ENCODE measurements at places on chromosomes 5 and 9.

GRCh38 chr9:38234479-38235170 is 157.9 kb upstream of the ALDH1B1 start:
- no peak for DNase-seq

GRCh38 chr9:133403766-133404453 is 13.9 kb downstream of the REXO4 start:
- DNase-seq = no peak

DNA sequence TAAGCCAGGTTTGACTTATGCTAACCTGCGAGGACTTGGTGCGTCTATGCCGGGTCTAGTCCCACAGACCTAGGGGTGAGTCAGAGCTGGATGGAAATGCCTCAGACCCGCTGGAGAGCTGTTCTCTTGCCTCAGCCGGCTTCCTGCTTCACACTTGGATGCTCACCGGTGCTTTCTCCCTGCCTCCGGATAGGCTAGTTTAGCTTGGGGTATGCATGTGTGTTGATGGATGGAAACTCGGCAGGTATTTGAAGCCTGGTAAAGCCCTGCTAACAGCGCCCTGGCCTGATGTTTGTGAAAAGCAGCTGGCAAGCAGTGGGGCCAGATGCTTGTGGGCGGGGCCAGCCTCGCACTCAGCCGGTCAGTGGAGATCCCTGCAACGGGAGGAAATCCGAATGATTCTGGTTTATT is 29.3 kb downstream of the PRRC2B start:
- peak; percentile 93 for DNase-seq

GRCh38 chr5:124554746-124555578 is 191.5 kb downstream of the ZNF608 start:
- DNase-seq = no peak

DNA sequence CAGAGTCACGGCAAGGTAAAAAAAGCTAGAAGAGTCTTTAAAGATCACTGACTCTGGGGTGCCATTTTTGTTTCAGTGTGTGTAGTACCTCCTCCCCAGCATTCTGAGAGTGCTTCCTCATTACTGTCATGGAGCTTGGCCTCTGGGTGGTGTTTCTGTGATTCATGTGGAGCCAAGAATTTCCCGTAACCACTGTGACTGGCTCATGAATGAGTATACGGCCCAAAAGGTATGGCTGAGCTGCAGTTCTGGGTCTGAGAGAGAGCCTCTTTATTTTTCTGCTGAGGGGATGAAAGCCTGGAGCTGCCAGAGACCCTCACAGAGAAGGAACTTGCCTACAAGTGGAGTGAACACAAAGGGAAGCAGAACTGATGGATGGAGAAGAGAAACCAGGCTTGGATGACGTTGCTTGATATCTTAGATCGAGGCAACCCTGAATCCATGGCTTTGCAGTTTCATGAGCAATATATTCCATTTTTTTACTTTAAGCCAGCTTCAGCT is 85.6 kb downstream of the PTTG1 start:
- DNase-seq = peak; percentile 90

DNA sequence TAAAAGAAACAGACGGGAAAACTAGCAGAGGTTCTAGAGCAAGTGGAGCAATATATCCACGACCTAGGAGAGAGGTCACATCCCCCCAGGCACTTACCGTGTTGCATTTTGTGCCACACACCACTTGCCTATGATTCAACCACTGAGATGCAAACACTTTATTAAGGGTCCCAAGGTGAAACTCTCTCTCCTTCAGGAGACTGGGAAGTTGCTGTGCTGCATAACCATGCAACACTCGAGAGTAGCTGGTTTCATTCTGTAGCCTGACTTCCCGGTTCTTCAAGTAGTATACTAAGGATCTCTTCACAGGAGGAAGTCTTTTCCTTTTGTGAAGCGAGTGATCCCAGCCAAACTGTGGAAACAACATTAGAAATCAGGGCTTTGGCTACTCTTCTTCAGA is 1.6 kb downstream of the DCAF12 start:
- peak; percentile 18 for DNase-seq

DNA sequence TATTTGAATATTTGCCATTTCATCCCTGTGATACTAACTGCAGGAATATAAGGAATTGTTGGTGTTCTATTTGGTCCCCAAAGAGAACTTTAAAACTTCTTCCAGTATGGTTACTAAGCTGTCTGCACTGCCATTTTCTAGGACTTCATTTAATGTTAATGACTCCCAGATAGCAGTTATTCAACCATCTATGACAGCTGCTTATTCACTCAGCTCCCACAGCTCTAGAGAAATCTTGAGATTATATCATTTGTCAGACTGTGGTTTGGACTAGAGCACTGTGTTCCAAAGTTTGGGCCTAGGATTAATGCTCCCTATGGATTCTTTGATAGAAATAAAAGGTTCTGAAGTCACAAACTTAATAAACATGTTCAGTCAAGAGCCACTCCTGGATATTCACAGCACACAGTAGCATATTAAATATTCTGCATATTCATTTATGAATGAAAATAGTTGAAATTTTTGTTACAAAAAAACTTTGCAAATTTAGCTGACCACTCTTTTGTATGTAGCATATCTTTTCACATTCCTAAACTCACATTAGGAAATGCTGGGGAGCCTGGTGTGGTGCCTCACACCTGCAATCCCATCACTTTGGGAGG is 173.7 kb downstream of the NFIB start:
- no peak for DNase-seq

GRCh38 chr5:170166101-170166500 is 60.4 kb downstream of the FOXI1 start:
- DNase-seq = no peak

GRCh38 chr9:127927988-127928675 is 2.4 kb downstream of the PIP5KL1 start:
- no peak for DNase-seq

DNA sequence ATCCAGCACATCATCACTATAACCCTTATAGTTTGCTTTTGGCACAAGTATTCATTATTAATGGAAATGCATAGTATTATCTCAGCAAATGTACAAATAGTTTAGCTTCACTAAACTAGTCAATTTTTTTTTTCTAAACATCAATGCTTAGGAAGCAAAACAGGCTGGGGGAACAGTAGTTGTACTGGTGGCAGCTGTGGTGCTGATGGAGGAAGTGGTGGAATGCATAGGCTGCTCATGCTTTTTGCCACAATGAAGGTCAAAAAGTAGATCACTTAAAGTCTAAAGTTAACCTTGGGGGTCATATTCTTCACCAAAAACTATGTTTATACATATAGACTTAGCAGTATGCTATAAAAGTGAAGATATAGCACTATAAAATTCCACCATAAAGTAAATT is 36.3 kb upstream of the CDKN2B start:
- no peak for DNase-seq

GRCh38 chr9:133643978-133644760 is 8.0 kb downstream of the DBH start:
- DNase-seq = no peak

DNA sequence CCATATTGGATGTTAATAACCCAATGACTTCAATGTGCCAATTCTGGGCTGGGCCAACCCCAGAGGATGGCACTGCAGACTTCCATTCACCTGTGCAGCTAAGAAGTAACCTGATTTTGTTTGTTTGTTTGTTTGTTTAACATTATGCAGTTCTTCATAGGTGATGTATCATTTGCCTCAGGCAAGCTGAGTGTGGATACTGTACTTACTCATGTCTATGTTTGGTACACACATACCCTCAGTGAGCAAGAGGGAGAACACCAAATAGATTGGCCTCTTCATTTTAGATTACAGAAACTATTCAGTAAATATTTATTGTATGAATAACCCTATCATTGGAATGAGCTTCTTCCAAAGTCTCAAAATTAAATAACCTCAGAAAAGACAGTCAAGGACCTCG is 180.2 kb upstream of the SMC2 start:
- DNase-seq = no peak

DNA sequence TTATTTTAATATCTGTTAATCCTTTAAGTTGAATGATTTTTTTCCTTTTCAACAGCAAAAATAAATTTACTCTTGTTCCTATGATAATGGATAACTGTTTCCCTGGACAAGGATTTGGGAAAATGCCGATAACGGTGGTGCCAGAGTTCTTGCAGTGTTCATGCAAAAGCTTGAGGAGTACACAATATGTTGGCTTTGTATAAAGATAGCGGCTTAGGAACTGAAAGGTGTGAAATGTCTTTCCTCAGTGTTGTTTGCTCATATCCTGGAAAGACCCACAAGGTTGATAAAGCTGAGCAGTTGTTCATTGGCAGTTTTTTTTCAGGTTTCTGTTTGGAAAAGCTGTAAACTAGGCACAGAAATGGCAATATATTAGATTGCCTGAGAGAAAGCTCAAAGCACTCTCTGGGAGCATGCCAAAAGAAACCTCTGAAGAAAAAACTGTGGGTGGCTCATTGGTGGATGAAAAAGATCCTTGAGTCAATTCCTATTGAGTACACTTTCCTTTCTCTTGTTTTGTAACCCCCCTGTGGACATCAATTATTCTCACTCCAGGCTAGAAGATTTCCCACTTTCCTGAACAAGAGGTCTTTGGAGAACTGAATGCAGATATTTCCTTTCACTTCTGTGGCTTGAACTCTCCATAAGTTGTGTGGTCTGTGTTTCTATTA is 117.2 kb upstream of the RGMB start:
- no peak for DNase-seq

DNA sequence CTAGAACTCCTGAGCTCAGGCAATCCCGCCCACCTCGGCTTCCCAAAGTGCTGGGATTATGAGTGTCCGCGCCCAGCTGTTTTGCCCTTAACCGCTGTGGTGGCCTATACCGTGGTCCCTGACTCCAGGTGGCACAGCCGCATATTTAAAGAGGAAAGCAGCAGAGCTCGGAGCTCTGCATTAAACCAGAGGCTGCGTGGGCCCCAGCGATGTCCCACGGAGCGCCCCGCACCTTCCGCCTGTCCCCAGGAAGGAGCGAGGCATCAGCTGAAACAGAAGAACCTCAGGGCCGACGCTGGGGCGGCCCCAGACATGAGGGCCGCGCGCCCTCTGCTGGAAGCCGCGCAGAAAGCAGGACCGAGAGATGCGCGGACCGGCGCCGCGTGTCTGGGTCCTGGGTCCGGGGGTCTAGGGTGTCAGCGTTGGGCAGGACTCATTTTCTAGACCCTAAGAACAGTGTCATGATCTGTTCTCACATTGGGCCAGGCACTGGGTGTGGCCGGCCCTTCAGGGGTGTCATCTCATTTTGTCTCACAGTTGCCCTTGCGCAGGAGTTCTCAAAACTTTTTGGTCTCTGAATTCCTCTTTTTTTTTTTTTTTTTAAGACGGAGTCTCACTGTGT is 37.7 kb downstream of the LAMC3 start:
- DNase-seq = peak; percentile 78

GRCh38 chr5:59034498-59035186 is 451.8 kb downstream of the RAB3C start:
- DNase-seq = peak; percentile 76

DNA sequence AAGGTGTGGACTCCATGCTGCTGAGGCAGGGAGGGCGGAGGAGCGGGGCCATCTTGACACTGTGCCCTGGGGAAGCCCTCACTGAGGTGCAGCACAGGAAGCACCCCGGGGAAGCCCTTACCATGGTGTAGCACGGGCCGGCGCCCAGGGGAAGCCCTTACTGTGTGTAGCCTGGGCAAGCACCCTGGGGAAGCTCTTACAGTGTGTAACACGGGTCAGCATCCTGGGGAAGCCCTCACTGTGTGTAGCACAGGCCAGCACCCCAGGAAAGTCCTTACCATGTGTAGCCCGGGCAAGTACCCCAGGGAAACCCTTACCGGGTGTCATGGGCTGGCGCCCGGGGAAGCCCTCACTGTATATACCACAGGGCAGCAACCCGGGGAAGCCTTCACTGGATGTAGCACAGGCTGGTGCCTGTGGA is 62.6 kb upstream of the ZNF354B start:
- no peak for DNase-seq

- DNase-seq = peak; percentile 72
Measured at GRCh38 chr5:120550358-120550757, 86.3 kb downstream of the PRR16 start.

DNA sequence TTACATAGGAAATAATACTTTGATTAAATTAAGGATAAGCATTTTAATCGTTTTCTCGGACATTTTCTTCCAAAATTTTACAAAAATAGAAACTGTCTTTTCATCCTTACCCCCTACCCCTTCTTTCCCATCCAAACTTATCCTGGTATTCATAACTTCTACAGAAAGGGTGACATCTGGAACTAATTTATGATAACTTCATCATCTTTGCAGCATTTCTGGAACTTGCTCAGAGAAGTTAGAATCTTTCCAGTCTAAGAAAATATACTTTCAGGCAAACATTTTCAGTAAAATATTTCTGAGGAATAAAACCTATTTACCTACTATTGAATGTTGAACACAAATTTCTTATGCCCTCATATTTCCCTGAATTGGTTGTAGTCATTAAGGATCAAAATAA is 309.0 kb downstream of the MAN2A1 start:
- no peak for DNase-seq

DNA sequence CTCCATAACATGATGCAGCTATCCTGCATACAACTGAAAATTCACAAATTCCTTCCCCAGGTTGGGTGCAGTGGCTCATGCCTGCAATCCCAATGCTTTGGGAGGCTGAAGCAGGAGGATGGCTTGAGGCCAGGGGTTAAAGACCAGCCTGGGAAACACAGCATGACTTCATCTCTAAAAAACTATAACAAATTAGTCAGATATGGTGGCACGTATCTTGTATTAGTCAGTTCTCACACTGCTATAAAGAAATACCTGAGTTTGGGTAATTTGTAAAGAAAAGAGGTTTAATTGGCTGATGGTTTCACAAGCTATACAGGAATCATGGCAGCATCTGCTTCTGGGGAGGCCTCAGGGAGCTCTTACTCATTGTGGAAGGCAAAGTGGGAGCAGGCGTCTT is 56.4 kb upstream of the DAPK1 start:
- DNase-seq = peak; percentile 29

DNA sequence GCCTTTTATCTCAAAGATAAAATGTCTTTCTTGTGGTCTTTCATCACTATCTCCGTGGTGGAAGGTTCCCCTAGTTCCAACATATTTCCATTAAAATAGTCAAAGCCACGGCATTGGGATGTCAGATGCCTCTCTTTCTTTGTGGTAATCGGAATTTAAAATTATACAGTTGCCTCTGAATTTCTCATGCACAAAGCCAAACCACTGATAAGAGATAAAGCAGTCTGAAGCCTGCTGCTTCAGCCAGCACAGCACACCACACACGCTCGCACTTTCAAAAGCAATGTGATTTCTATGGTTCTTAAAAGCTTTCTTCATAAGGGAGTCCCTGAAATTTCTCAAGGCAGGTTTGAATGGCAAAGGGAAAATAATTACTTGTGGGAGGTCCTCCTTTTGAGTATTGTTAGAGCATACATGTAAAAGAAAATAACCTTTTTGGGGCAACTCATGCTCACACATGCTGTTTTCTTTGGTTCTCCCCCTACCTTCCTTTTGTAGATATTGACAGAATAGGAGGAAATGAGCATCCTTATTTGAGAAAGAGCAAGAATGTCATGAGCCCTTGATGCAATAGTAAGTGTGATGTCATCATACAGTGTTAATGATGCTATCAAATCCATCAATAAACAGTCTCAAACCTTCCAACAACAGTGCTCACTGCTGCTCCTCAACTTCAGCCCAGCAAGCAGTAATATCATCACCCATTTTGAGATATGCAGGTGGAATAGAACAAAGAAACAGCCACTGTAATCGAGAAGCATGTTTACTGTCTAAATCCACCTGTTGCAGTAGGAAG is 85.7 kb upstream of the PPP1R2B start:
- DNase-seq = no peak

- DNase-seq = peak; percentile 28
Measured at GRCh38 chr9:131986089-131986488, 93.6 kb downstream of the MED27 start.

Measured in ELR (cell line).